ENCODE measurements at places on chromosomes 6 and 20. TPM values are rescaled to one million over a fixed set of nuclear protein-coding genes. Genes with fewer than 3 reads are reported as not detected.

- DNase-seq, result no peak
Measured at GRCh38 chr6:28558629-28559028, 32.9 kb downstream of the GPX5 start.

DNA sequence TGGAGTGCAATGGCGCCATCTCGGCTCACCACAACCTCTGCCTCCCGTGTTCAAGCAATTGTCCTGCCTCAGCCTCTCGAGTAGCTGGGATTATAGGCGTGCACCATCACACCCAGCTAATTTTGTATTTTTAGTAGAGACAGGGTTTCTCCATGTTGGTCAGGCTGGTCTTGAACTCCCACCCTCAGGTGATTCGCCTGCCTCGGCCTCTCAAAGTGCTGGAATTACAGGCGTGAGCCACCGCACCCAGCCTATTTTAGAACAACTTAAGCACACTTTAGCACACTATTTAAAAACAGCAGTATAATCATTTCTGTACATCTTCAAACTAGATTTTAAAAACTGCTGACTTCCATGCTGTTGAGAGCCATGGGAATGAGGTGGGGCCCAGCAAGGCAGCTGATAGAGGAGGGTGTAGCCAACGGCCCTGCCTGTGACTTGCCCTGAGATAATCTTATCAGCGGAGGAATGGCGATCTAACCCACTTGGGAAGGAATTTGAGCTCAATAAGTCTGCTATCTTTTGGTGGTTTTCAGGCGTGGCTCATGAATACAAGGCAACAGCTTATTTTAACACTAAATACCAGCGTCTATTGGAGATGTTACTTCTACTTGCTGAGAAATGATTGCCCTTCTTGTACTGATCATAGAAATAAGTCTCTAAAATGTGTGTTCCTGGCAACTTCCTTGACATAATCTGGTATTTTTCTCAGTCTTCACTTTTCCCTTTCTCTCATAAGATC lies 12.1 kb downstream of the ZDHHC14 start:
- no peak for DNase-seq

DNA sequence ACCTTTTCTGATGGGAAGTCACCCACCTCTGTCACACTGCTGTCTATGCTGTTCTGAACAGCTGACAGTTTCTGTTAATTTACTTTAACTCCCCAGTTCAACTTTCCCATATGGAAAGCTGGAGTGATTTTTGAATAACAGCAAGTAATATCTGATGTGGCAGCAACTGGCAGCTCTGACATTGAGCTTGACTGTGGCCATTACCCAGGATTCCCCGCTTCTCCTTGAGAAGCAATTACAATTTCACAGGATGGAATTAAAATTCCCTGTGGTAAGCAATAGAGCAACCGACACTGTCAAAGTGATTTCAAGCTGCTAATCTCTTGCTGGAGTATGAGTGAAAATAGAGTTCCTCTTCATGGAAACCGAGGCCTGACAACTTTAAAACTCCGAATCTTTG lies 348.1 kb upstream of the SOX4 start:
- DNase-seq, result no peak

GRCh38 chr20:57224641-57225138 lies 41.8 kb downstream of the BMP7 start:
- no peak for DNase-seq

DNA sequence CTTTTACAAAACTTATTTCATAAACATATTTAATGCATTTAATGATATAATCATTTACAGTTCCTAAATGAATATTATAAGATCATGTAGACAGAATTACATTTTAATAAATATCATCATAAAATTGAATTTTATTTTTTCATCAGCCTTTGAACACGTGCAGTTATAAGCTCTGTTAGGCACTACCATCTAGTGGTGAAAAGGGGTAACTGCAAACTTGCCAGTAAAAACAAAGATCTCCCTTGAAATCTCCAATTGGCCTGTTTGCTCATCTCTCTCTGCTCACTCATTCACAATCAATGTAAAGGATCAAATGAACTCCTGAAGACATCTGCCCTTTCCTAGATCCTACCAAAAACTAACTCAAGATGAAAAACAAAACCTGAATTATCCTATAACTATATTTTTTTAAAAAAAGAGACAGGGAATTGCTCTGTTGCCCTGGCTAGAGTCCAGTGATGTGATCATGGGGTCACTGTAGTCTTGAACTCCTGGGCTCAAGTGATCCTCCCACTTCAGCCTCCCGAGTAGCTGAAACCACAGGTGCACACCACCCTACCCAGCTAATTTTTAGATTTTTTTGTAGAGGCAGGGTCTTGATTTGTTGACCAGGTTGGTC lies 31.7 kb downstream of the SAMHD1 start:
- no peak for DNase-seq

GRCh38 chr6:45426251-45426650 lies 48.5 kb upstream of the SUPT3H start:
- DNase-seq, result no peak

DNA sequence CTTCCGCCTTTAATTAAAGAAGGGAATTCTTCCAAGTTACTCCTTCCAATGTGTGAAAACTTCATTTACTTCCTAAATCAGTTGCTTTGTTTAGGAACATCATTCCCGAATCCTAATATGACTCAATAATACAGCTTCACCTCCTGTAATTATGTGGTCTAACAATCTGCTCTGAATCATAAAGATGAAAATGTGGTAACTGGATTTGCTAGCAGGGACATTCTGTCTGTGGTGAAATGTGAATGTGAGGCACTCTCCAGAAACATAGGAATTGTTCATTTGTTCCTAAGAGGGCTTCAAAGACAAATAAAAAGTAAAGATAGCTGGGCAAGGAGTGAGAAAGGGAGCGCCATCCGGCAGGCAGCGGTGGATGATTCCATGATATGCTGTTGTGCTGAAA lies 678.1 kb downstream of the KIF16B start:
- no peak for DNase-seq

- no peak for DNase-seq
Measured at GRCh38 chr6:82458147-82458546, 94.5 kb downstream of the TPBG start.

DNA sequence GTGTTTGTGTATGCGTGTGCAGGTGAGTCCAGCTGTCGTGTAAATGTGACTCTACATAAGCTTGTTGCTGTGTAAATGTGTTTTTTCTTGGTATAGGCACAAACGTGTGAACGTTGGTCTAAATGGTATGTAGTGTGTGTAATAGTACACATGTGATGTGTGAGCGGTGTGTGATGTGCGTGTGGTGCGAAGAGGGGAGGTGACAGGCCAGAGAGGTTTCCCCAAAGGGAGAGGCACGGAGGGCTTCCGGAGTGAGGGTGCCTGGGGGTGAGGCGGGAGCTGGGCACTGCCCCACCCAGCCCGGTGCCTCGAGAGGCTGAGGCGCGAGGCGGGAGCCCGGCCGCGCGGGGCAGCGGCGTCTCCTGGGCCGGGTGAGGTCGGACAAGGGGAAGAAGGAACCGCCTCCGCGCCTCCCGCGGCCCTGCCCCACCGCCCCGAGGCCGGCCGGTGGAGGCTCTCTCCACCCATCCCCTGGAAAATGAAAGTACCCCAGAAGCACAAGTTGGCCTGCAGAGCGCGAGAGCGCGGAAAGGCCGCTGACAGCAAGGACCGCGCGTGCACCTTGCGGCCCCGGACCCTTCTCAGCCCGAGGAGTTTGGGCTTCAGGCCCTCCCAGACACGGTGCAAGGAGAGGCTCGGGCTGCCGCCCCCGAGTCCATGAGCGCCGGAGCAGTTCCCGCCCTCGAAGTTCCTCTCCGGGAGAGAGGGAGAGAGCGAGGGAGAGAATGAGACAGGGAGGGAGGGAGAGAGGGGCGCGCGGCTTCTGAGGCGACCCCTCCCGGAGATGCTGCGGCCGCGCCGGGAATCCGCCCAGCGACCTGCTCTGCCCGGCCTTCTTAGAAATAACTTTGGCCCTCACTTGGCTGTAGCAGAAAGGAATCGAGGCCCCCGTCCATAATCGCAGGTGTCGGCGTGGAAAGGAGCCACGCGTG lies 43.2 kb upstream of the OSTM1 start:
- no peak for DNase-seq

DNA sequence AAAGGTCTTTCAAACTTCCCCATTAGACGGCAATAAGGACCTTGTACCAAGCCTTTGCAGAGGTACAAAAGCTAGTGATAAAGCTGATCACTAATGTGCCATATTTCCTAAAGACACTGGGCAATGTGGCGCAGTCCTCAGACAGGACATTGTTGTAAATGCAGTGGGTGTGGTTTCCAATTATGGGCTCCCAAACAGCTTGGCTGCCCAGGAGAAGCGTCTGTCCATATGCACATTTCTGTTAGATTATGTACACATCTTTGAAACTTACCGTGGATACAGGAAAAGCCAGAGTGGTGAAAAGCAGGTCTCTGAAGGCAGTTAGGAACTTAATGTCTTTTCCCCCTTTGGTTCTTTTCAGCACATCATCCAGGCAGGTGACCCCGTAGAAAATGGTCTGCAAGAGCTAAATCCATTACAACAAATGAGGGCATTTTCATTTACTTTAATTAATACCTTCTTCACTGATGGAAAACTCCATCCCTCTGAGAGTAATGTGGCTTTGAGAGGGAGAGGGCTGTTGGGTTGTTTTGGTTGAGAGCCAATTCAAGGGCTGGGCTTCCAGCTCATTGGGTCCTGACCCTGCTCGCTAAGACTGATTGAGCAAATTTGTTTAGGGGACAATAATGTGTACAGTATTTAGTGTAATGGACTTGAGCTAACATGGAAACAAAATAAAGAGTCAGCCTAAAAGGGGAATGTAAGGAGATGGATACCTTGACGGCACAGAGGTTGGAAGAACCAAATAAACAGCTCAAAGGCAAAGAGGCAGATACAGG lies 10.4 kb downstream of the ADTRP start:
- no peak for DNase-seq

GRCh38 chr6:11714116-11714797 lies 64.3 kb downstream of the ADTRP start:
- no peak for DNase-seq

DNA sequence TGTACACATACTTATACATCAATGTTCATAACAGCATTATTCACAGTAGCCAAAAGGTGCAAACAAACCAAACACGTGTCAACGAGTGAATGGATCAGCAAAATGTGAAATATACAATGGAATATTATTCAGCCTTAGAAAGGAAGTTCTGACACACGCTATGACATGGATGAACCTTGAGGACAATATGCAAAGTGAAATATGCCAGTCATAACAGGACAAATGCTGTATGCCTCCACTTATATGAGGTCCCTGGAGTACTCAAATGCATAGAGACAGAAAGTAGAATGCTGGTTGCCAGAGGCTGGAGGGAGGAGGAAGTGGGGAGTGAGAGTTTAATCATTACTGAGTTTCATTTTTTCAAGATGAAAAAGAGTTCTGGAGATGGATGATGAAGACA lies 37.8 kb upstream of the IGF2R start:
- DNase-seq, result no peak

- DNase-seq, result no peak
Measured at GRCh38 chr6:35719830-35720733, 16.8 kb upstream of the ARMC12 start.

Gene TNFRSF21
- total RNA-seq, result 23.1 TPM

Gene TCF21
- not detected for total RNA-seq

Gene PAQR8
- total RNA-seq, result 3.6 TPM

Gene GTF3C6
- 67.5 TPM for total RNA-seq
